ENCODE measurements at places on chromosomes 1 and 21. TPM values are rescaled to one million over a fixed set of nuclear protein-coding genes. Genes with fewer than 3 reads are reported as not detected.

Gene LIN28A
- not detected for polyA plus RNA-seq

Gene DDAH1
- polyA plus RNA-seq: 17.3 TPM

Gene SGIP1
- 8.4 TPM for polyA plus RNA-seq

Gene PERM1
- polyA plus RNA-seq: not detected

Gene IFI44
- polyA plus RNA-seq: 51.9 TPM

Gene SLC22A15
- 1.2 TPM for polyA plus RNA-seq

Gene GPR3
- 0.64 TPM for polyA plus RNA-seq

Gene REG4
- polyA plus RNA-seq: not detected

Gene FCN3
- 23.2 TPM for polyA plus RNA-seq

Gene UBL4B
- not detected for polyA plus RNA-seq

Gene COL6A2
- 246 TPM for polyA plus RNA-seq

Gene GBP4
- 6.2 TPM for polyA plus RNA-seq

Gene CYB561D1
- 7.8 TPM for polyA plus RNA-seq

Gene CRP
- 0.34 TPM for polyA plus RNA-seq

Gene SNRNP40
- 37.1 TPM for polyA plus RNA-seq

Gene HTR6
- not detected for polyA plus RNA-seq

Gene CACHD1
- polyA plus RNA-seq: 15.8 TPM

Gene OR10Z1
- polyA plus RNA-seq: not detected

Gene GFI1
- polyA plus RNA-seq: 0.32 TPM
